Left hindlimb (tissue), 1 donor: ENCODE measurements at places on chromosomes 13 and 19.

GRCh38 chr19:29665215-29665825 is at the start of gene PLEKHF1:
PLEKHF1 (plus strand) TSS chr19:29665461; CDS start chr19:29673840, 8,379 bp downstream.
- DNase-seq, result peak; percentile 88

DNA sequence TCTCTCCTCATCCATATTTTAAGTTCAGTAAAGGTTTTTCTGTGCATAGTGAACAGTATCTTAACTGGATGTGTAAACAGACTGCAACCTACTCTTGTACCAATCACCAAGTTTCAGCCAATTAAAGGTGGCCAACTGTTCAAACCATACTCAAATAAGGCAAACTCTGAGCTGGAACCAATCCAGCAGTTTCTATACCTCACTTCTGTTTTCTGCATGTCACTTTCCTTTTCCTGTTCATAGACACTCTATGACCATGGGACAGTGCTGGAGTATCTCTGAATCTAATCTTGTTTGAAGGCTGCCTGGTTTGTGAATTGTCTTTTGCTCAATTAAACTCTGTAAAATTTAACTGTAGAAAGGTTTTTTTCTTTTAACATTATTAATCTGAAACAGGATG is 470.3 kb upstream of the SLITRK6 start:
- DNase-seq, result no peak

- no peak for DNase-seq
Observed at GRCh38 chr13:110382229-110382628, 75.1 kb downstream of the COL4A2 start.

DNA sequence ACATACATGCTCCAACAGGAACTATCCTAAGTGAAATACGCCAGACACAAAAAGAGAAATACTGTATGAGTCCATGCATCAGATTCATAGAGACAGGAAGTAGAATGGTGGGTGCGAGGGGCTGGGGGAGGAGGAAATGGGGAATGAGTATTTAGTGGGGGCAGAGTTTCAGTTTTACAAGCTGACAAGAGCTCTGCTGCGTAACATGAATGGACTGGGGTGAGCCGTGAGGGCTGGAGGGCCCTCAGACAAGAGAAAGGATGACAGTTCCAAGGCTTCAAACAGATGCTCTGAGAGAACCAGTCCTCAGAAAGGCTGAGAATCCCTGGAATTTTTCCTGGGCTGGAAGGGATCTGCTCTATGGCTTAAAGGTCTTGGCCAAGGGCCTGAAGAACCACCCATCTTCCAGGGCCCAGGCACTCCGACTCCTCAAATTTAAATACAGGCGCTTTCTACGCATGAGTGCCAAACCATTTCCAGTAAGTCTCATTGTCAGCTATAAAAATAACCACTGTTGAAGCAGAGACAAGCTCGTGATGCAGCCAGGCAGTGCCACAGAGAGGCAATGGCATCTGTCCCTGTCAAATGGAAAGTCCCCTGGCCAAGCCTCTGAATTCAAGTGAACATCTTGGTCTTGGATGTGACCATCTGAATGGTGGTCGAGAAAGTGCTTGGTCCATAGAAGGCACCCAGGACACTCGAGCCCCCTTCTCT is 17.5 kb downstream of the KLF2 start:
- peak; percentile 81 for DNase-seq

GRCh38 chr19:16518061-16518460 is 21.9 kb downstream of the C19orf44 start:
- no peak for DNase-seq

DNA sequence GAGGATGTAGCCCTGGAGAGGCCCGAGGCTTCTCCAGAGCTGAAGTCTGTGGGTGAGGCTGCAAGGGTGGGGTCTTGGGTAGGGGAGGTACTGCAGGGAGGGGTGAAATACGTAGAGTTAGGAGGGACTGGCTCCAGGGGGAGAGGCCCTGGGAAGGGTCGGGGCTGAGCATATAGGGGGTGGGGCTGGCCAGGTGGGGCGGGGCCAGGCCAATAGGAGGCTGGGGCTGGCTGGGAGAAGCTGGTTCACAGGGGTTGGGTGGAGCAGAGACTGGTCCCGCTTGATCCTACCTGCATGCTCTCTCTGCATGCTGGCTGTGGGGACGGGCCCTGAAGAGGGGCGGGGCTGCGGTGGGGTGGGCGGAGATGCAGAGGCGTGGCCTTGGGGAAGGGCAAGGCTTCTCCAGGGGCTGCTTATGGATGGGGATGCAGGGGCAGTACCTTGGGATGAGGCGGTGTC is 51.9 kb downstream of the CELF5 start:
- no peak for DNase-seq

- no peak for DNase-seq
Observed at GRCh38 chr19:7979011-7979410, 26.4 kb downstream of the ELAVL1 start.

- DNase-seq, result peak; percentile 45
Observed at GRCh38 chr13:89514534-89515312, 1832.8 kb upstream of the MIR17HG start.

DNA sequence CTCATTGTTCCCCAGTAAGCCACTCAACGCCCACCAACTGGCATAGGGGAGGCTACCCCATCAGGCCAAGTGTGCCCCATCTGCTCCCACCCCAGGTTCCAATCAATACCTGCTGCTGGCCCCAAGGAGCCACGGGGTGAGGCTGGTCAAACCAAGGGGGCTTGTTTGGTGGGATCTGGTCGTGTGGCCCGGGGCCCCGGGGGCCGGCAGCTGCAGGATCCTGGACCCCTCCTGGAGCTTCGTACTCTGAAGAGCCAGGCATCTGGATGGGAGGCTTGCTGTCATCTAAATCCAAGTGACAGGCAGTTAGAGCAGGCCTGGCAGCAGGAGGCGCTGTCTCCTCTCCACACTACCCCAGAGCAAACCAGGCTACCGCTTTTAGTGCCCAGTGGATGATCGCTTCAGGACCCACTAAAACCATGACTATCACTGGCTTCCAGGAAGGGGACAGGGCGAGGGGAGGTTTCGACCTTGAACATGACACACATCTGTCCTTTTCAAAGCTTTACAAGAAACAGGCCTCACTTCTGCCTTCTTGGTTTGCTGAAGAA is 14.2 kb downstream of the CHERP start:
- DNase-seq, result no peak

- no peak for DNase-seq
Observed at GRCh38 chr13:47639738-47640447, 361.2 kb downstream of the SUCLA2 start.

GRCh38 chr19:41917676-41918075 is 10.6 kb downstream of the ERFL start:
- DNase-seq, result no peak

DNA sequence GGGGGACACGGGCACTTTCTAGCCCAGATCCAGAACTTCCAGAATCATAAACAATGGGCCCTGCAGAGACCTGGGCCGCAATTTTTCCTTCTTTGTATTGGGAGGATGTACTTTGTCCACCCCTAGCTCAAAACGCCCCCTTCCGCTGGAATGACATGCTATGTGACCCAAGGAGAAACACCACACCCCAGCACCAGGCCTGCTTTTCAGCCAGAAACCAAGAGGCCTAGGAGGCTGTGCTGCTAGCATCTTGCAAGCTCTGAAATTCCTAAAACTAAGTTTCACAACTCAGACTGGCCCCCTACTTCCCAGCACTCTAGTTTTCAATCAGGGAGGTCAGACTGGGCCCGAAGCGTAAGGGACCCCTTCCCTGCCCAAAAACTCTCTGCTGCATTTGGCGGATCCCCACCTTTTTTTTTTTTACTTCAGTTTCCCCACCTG is 538 bp downstream of the LSM4 start:
- no peak for DNase-seq

DNA sequence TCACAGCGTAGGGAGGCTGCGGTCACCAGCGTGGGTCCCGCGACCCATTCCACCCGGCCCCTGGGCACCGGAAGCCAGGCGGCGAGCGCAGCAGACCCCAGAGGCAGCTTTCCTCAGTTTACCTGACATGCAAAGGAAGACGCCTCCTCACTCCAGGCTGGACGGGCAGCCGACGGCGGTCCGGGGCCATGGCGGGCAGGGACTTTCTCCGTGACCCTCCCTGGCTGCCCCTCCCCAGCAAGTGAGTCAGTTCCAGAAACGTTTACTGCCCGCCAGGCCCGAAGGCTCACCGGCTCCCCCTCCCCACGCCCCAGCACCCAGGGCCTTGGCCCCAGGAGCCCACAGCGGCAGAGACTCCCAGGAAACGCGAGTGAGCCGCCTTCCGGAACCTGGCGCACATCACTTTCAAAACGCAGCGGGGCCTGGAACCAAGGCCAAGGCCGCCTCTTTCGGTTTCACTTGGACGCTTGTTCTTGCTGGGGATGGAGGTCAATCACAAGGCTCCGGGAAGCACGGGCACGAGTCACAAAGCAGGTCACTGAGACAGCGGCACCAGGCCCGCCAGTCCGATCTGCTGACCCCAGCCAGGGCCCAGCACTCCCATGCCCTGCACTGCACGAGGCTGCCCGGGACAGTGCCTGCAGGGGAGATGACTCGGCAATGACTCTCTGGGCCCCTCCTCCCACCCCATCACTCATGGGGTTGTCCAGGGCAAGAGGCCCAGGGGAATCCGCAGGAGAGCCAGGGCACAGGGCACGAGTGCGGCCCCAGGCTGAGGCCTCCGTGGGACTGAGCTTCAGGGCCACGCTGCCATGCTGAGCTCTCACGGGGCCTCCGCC is 5.3 kb downstream of the SBNO2 start:
- no peak for DNase-seq

- DNase-seq, result no peak
Observed at GRCh38 chr19:16026131-16026530, 50.2 kb upstream of the TPM4 start.

DNA sequence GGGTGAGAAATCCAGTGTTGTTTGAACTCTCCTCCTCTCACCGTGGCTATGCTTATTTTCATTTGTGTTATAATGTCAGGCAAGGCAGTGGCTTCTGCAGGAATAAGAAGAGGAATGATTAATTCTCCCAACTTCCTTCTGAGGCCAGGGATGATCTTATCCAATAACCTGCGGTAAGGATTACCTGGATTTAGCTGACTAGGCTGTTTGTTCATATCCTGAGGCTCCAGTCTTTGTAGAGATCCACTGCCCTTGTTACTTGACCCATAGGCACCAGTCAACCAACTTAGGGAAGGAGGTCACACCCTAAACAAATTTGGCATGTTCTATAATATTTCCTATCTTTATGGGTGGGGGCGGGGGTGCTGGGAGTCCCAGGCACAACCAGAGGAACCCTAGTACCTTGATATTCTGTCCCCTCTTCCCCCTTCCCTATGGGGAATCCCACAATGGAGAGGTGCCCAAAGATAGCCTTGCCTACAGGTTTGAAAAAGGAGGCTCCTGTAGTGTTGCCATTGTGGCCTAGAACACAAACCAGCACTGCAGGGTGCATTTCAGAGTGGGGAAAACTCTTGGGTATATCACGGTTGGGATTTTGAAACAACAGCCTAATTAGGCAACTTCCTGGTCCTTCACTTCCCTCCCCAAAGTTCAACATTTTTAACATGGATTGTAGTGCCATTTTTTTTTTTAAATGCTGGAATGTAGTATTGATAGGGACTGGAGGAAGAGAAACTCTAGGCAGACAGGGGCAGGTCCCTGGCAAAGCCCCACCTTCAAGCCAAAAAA is 977.5 kb upstream of the SPRY2 start:
- DNase-seq, result no peak

DNA sequence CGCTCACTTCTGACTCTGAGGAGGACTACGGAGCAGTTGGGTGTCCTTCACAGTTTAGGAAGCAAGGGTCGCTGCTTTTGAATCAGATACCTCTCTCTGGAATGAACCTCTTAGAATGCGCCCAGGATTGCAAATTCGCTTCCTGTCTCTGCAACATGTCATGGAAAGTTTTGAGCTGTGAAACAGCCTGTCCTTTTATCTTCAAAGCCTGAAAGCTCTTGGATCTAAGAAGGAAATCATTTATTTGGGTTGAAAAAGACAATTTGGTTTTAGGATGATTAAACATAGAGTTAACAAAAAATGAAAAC is 134.1 kb downstream of the KATNAL1 start:
- no peak for DNase-seq

DNA sequence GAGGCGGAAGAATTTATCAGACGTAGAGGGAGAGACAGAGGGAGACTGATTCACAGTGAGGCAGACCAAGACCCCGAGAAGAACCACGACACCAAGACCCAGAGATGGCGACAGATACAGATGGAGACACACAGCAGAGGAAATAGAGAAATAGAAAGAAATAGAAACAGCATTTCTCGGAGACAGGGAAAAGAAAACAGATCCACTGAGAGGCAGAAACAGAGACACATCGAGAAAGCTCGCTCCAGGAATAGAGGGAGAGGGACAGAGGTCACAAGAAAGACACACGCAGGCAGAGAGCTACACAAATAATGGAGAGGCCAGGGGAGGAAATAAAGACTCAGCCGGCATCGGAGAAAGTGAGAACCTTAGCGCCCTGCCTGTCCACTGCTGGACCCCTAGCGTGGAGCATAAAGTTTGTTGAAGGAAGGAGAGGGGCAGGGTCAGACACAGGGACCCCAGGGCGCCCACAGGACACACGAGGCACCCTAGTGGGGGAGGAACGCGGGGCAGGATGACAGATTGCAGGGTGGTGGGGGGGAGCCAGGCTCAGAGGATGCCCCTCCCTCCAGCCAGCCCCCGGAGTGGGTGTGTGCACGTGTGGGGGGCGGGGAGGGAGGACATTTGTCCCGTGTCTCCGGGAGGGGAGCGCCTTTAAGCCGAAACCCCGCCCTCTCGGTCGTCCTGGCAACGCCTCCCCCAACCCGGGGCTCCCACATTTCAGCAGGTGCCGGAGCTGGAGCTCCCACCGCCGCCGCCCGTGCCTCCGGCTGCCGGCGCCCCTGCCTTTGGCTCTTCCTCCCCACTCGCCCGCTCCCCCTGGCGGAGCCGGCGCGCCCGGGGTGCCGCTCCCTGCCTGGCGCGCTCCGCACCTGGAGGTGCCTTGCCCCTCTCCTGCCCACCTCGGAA is at the start of gene PRKCG:
PRKCG (plus strand) TSS at position 716 of the 909 bp plus-strand sequence. CDS start 298 bp downstream, outside the sequence.
- DNase-seq, result peak; percentile 65

- DNase-seq, result no peak
Observed at GRCh38 chr19:41521931-41522555, 53.9 kb upstream of the CEACAM21 start.

DNA sequence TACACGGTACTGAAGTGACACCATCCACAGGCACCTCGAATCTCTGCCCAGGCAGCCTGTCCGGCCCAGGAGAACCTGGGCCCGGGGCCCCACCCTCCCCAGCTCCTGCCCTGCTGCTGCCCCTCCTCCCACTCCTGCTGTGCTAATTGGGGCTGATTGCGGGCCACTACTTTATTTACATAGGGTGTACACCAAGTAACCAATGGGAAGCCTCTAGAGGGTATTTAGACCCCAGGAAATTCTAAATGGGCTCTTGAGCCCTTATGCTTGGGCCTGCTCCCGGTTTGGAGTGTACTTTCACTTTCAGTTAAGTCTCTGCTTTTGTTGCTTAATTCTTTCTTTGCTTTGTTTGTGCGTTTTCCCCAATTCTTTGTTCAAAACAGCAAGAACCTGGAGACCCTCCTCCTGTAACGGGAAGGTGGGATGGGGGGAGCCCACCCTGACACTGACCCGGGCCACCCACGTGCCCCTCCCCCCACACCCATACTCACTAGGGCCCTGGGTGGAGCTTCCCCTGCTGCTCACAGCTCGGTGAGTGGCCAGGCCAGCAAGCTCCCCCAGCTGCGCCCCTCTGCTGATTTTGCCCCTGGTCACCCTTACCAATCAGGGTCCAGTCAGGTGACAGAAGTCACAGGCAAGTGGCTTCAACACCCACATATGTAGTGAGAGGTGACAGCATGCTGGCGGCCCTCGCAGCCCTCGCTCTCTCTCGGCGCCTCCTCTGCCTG is 9.4 kb downstream of the SCGB2B2 start:
- DNase-seq, result no peak

GRCh38 chr19:11931051-11931450 is 6.1 kb downstream of the ZNF700 start:
- no peak for DNase-seq

- DNase-seq, result no peak
Observed at GRCh38 chr19:28956961-28957360, 256.0 kb downstream of the UQCRFS1 start.
